ENCODE measurements at places on chromosomes 11 and 22.
A peak's percentile ranks its signal among the peaks of the same experiment; 100 is the strongest.

- no peak for DNase-seq
Observed at GRCh38 chr11:38796281-38796680, 2198.2 kb upstream of the RAG2 start.

GRCh38 chr11:34749666-34750659 lies 129.1 kb downstream of the EHF start:
- no peak for DNase-seq

DNA sequence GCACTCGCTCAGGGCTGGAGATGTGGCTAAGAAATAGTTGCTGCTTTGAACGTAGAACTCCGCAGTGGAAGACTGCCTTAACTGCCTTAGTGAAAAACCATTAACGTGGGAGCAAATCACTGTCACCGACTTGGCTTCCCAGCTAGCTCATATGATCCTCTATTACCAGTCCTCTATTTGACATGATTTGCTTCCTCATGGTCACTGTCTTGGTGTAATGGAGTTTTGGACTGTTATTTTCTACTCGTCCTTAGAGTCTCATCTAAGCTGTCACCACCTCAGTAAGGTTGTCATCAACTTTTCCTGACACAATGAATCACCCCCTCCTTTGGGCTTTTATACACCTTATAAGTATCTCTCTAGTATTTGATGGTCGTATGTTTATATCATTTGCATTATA lies 167.1 kb upstream of the NARS2 start:
- DNase-seq = no peak

- DNase-seq = peak; percentile 68
Observed at GRCh38 chr22:24427500-24428164, at the start of gene ADORA2A. TSS of gene ADORA2A (plus strand) at chr22:24427599. CDS start at chr22:24433405, 5,806 bp downstream.

- DNase-seq = no peak
Observed at GRCh38 chr11:71138737-71139425, 113.5 kb downstream of the SHANK2 start.

- DNase-seq = peak; percentile 48
Observed at GRCh38 chr22:50691521-50691920, 18.9 kb downstream of the SHANK3 start.

- no peak for DNase-seq
Observed at GRCh38 chr22:17537155-17537554, 26.1 kb upstream of the SLC25A18 start.

GRCh38 chr22:46053563-46054090 lies 76.7 kb upstream of the WNT7B start:
- DNase-seq = peak; percentile 77

DNA sequence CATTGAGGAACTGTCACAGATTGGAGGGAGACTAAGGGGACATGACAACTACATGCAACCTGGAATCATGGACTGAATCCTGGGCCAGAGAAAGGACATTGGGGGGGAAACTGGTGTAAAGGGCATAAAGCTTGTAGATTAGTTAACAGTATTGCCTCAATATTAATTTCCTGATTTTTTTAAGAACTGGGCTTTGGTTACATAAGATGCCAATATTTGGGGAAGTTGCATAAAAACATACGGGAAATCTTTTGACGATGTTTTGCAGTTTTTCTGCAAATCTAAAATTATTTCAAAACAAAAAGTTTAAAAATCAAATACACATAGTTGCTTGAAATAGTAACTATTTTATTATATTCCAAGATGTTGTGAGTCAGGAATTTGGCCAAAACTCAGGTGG lies 2.9 kb upstream of the FOLR3 start:
- no peak for DNase-seq

GRCh38 chr11:112223121-112223520 lies 3.1 kb upstream of the PTS start:
- DNase-seq = no peak

GRCh38 chr11:82229341-82229740 lies 504.3 kb downstream of the FAM181B start:
- no peak for DNase-seq

DNA sequence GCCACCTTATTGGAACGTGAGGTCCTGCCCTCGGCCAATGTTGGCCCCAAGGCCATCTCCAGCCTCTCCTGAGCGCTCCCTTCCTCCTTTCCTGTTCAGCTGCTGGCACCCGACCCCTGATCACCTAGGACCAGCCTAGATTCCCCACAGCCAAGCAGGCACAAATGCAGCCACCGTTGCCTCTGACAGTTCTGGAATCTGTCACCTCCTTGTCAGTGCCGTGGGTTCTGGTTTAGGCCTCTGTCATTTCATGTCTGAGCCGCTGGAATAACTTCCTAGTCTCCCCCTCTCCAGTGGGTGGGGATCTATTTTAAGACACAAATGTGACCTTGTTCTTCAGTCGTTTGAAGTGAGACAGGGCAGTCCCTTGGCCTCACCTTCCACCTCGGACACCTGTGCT lies 29.7 kb downstream of the FADS3 start:
- no peak for DNase-seq

GRCh38 chr22:29580200-29580810 lies 608 bp downstream of the NIPSNAP1 start:
- no peak for DNase-seq

- DNase-seq = no peak
Observed at GRCh38 chr11:34521265-34521664, 7.7 kb upstream of the ELF5 start.

DNA sequence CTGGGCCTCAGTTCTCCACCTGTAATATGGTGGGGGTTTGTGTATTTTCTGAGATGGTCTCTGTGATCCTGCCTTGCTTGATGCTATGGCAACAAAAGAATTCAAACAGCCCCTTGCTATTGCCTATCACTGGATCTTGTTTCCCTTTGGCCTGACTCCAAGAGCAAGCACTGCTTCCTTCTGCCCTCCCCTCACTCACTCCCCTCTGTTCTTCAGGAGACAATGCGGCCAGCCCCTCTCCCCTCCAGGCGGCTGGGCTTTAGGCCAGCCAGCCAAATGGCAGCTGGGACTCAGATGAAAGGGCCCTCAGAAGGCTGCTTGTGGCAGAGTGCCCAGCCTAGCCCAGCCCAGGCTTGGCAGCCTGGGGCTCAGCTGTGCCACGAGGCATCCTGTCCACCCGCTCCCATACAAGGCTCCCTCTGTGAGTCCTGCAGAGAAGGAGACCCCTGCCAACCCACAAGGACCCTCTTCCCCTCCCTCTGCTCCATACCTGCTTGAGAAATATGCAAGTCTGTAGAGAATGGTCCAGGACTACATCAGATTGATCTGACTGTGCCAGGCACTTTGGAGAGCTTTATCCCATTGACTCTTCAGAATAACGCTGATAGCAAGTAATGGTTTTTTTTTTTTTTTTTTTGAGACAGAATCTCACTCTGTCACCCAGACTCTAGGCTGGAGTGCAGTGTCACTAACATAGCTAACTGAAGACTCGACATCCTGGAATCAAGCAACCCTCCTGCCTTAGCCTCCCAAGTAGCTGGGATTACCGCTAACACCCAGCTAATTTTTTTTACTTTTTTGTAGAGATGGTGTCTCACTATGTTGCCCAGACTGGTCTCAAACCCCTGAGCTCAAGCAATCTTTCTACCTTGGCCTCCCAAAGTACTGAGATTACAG lies 7.6 kb upstream of the KCTD14 start:
- DNase-seq = no peak

GRCh38 chr11:38680166-38680565 lies 2082.1 kb upstream of the RAG2 start:
- DNase-seq = no peak

- DNase-seq = no peak
Observed at GRCh38 chr11:84558085-84558905, 1068.8 kb downstream of the DLG2 start.

GRCh38 chr11:61494381-61494961 lies 14.1 kb upstream of the LRRC10B start:
- DNase-seq = no peak

- DNase-seq = no peak
Observed at GRCh38 chr11:133047036-133047770, 485.1 kb downstream of the OPCML start.

DNA sequence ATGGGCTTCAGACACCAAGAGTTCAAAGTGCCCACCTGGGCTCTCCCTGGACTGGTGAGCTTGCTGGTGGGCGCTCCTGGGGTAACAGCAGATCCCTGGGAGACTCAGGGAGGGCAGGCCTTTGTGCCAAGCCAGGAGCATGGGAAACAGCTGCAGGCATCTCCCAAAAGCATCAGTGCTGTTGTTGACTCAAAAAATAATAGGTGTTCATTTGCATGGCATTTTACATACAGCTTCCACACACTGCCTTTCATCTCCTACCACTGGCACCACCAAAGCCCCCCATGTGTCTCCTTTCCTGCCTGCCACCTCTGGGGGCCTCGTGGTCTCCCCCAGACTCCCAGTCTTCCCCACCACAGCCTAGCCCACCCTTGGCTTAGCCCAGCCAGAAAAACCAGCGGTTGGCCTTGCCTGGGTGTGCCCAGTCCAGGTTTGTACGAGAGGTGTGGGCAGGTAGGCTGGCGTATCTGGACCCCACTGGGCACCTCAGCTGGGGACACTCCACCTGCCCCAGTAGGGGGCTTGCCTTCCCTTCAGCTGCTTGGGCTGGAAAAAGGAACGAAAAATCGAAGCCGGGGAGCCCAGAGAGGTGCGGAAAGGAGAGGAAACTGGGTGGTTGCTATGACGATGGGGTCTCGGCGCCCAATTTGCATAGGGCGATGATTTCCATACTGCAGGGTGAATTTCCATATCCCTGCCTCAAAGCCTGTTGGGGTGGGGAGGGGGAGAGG lies 15.0 kb downstream of the POU2F3 start:
- no peak for DNase-seq

DNA sequence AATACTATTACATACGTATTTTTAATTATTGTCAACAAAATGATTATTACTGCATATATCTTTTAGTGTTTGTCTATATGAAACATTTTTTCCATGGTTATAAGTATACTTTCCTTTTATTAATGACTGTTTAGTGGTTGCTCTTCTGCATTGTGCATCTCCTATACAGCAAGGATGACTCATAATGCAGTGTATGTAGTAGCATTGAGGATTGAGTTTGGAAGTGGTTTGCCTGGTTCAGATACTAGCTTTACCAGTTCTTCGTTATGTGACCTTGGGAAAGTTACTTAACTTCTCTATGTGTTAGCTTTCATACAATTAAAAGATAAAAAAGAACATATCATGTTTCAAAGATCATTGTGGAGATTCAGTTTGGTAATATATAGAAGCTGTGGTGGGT lies 44.1 kb downstream of the CHORDC1 start:
- DNase-seq = no peak
